ENCODE measurements at places on chromosomes 4 and X. TPM values are rescaled to one million over a fixed set of nuclear protein-coding genes. Genes with fewer than 3 reads are reported as not detected.

The CXCL3 gene
- total RNA-seq, result 15.1 TPM

The RHOH gene
- 3.9 TPM for total RNA-seq

The ERAS gene
- total RNA-seq, result not detected

The SSX2 gene
- total RNA-seq, result not detected

The NSUN7 gene
- 1.7 TPM for total RNA-seq

The IBSP gene
- not detected for total RNA-seq

The CDKL2 gene
- total RNA-seq, result not detected

DNA sequence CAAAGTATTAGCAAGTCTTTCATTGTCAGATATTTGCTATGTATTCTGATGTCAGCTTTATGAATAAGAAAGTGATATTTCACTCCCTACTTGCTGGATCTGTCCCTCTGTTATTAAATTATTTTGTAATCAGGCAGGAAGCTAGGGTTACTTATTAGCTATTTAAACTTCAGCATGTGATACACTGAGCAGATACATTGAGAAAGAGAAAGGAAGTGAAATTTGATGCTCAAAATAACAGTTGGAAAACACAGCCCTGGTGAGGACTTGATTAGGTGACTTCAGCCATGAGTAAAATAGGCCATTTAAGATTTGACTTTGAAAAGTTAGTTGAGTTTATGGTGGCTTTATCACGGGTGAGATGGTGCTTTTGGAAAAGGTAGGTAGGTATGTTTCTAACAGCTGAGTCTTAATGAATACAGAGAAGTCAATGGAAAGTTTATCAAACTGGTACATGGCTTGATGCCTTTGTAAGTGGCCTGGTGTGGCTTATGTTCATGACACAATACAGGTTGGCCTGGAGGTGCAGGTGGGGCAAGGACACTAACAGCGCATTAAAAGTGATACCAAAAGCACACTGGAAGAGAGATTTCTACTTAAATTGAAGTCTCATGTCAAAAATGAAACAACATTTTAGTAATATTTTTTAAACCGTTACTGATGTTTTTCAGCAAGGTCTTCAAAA, 321.2 kb upstream of the SPOCK3 start:
- no peak for DNase-seq

- DNase-seq, result no peak
These were observed 1.6 kb downstream of the SPARCL1 start for GRCh38 chr4:87527431-87528220.

DNA sequence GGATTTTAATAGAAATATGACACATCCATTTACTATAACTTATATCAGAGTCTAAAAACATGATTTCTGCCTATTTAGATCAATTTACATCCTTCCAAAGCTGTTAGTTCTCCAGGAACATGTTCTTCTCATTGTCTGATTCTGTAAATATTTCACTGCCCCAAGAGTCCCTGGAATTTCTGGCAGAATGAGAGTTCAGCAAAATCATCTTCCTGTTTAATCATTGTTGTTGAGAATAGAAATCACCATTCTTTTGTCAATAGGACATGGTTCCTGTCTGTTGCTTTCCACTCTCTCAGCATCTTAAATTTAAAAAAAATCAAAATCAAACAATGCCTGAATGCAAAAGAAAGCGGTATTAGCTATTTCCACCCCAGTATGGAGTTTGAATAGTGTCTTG, 172.8 kb upstream of the FRMPD4 start:
- DNase-seq, result no peak

DNA sequence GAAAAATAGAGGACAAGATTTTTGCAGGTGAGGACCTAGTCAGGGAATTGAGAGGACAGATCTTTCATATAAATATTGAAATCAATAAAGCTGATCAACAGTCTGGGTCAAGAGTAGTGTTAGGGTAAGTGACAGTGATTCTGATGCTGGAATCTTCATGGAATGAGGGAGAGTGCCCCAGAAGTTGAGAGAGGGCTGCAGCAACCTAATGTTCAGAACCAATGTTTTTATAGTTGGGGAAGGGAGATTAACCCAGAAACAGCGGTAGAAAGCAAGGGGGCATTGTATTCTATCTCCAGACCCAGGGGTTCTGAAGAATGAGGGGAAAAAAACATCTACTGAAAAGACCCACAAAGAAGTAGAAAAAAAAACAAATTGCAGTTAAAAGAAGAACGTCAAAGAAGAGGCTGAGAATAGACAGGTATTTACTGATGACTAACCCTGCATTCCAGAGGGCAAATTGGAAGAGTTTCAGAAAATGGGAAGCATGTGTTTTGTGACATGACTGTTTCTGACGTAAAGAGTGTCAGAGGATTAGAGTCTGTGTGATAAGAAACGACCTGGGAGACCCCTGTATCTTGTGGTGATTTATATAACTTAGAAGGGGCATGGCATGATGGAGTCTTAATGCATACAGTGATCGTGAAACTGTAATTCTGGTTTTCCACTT, 819.6 kb upstream of the EPHA5 start:
- no peak for DNase-seq

DNA sequence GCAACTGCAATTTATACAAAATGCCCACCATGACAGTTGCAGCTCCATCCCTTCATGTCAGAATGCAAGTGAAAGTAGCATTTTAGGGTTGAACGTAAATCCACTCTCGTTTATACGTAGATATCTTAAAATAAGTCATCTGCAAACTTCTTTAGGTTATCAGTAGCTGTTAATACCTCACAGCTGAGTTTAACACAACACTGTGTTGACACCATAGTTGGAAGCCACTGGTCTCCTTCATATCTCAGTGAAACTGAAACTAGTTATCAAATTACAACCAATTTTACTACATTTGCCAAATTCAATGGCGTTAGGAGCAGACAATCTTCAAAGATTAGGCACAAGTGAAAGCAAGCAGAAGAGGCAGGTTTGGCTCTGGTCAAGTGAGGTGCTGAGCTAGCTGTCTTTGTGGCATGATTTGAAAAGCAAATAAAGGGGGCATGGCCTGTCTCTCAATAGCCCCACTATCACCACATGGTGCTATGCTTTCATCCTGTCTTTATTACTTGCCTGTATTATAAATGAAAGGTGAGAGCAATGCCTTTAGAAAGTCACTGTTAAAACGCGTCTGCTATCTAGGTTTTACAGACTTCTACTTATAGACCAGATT, 12.3 kb downstream of the PPP3CA start:
- no peak for DNase-seq

DNA sequence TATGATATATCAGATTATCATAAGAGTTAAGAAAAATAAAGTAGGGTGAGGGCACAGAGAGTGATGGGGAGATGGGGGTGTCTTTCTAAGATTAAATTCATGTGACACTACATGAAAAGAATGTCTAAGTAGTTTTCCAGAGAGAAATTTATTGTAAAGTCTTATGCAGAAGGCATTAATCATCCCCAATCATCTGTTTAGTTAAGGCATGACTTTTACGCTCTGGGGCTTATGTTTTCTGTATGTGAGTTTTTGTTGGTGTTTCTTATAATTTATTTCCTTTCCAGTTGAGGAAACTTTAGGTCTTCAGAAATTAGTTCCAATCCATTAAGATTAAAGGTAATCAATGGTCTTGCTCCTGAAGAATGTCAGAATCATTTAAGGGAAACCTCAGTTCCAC, 383.0 kb upstream of the GALNT7 start:
- no peak for DNase-seq

GRCh38 chrX:45454290-45454689, 253.6 kb upstream of the DIPK2B start:
- no peak for DNase-seq

GRCh38 chrX:101337776-101338271, 10.7 kb downstream of the TIMM8A start:
- no peak for DNase-seq

GRCh38 chr4:88177983-88178625, 19.7 kb upstream of the ABCG2 start:
- DNase-seq, result no peak

GRCh38 chr4:147826288-147826646, 94.4 kb downstream of the ARHGAP10 start:
- no peak for DNase-seq

- DNase-seq, result no peak
These were observed 25.6 kb downstream of the PTTG2 start for GRCh38 chr4:37985730-37986275.

GRCh38 chr4:8435656-8436121, 4.8 kb downstream of the ACOX3 start:
- no peak for DNase-seq

GRCh38 chrX:15781961-15782699, 8.2 kb upstream of the ZRSR2 start:
- no peak for DNase-seq

DNA sequence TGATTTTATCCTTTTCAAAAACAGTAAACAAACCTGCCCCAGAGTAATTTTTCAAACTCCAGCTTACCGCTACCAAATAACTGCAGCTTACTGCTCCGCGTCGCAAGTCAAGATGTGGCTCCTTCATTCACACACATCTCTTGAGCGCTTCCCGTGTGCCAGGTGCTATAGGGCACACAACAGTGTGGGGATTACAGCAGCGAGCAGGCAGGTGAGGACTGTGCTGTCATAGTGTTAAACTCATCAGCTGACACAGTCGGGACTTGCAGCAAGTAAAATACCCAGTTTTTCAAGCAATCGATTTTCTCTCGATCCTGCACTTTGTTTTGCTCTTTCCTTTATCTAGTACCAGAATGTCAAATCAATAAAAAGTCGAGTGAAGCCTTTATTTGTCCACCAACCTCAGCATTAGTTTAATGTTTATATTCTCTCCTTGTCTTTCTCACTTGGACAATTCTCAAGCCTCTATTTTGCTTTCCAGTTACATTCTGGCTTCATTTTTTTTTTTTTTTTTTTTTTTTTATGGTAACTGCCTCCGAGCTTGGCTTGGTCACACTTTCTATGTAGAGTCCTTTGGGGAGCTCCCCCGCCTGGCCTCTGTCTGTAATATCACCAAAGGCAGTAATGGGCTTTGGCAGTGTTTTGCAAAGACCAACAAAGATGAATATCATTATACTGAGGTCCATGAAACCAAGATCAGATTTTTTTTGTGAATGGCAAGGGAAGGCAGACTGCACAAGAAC, 8.3 kb upstream of the ASB5 start:
- DNase-seq, result no peak

GRCh38 chrX:123184219-123184865, at the start of gene GRIA3:
Gene GRIA3 (plus strand): TSS chrX:123184278. CDS start chrX:123184536, 258 bp downstream.
- no peak for DNase-seq

DNA sequence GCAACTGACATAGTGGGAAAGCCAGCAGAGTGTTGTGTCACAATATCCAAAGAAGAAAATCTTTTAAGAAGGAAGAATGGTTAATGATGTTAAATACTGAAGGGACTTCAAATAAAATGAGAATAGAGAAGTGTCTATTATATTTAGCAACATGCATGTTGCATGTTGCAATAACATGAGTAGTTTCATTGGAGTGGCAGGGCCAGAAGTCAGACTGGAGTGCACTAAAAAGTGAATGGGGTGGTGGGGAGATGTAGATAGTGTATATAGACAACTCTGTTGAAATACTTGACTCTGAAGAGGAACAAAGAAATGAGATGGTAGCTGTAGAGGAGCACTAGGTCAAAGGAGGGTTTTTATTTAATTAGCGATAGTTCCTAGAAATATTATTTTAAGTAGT, 9.5 kb upstream of the AMMECR1 start:
- no peak for DNase-seq

GRCh38 chr4:91502365-91502764, 801.4 kb upstream of the GRID2 start:
- no peak for DNase-seq

GRCh38 chr4:150867148-150867547, 147.9 kb downstream of the LRBA start:
- no peak for DNase-seq

DNA sequence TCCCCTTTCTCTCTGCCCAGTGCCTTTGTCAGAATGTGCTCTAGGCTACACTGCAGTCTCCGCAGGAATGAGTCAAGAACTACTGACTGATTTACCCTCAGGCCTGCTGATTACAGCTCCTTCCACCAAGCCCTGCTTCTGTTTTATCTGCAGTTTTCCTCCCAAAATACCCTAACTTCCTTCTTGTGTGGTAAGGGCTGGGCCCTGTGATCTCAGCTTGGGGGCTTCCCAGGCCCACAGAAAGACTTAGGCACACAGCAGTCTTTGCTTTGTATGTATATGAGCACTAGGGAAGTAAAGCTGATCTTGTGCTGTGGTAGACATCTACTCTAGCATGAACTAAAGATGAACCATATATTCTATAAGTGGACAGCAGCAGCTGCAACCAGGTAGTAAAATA, 18.8 kb downstream of the PAK3 start:
- DNase-seq, result no peak

DNA sequence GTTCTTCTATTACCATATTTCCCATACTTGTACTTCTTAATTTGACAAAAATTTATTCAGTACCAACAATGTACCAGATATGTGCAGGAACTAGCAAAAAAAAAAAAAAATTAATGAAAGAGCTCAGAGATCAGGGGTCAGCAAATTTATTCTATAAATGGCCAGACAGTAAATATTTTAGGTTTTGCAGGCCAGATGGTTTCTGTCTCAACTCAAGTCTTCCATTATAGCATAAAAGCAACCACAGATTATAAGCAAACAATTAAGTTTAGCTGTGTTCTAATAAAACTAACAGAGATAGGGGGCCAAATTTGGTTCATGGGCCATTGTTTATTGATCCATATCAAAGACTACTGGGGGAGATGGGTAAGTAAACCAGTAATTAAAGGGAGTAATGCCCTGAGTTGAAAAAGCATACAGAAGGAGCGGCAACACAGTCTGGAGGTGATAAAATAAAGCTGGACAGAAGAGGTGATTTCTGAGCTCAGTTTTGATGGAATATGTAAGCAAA, 19.3 kb downstream of the NEK1 start:
- DNase-seq, result no peak

DNA sequence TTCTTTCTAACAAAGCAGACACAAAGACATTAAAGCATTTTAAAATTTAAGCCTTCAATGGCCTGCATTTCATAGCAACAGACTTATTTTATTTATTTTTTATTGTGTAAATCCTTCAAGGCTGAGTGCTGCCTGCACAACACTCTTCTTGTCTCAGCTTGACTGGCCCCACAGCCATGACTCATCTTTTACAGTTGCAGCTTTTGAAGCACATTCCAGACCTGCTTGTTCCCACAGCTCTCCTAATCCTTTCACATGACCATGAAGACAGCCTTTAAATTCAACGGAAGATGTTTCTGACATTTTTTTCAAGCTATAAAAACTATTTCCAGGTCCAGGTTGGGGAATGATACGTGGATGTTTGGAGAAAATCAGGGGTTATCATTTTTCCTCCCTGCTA, 276.9 kb upstream of the TACR3 start:
- no peak for DNase-seq

DNA sequence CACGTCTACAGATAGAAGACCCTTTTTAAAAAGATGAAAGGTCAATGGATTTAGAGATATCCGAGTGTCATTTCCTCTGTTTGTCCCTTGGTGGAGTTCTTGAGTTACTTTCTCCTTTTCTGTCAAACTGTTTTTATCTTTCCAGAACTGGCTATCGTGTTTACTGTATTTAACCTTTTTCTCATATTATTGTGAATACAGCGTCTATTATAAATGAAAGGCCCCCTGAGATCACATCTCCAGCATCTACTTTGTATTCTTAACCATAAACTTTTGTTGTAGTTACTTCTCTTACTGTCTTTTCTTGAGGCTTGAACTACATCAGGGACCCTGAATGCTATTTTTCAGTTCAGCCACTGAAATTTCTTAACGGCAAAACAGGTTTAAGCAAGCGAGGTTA, 4.0 kb upstream of the PCDH7 start:
- no peak for DNase-seq

All from mesenteric fat pad (tissue), 1 donor.